ENCODE measurements at places on chromosomes 1 and 21. TPM values are rescaled to one million over a fixed set of nuclear protein-coding genes. Genes with fewer than 3 reads are reported as not detected.

DNA sequence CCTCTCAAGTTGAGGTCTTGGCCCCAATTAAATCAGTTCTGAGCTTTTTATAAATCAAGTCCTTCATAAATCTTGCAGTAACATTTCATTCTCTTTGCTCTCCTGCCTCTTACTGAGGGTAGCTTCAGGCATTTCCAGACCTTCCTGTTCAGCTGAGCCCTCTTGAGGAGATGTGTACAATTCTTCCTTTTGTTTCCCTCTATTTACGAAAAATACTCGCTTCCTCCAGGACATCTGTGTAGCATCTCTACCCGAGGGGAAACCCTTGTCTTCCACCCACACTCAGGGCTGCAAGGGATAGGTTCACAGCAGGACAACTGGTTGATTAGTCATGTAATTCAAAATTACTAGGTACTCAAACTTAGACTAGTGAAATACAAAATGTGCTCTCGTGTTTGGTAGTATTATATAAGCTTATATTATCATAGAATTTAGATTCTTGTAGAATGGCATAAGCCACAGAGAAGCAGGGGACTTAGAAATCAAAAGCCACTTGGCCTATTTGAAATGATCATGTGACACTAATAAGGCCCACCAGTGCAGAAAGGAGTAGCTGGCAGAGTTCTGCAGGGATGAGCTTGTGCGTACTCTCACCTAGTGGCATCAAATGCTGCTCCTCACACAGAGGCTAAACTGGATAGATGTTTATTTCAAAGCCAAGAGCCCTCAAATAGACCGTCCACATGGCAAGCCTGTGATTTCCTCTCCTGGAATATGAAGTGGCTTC is 126.7 kb downstream of the GDAP2 start:
- H3K36me3 ChIP-seq, result no peaks in the 10 kb centered on the region
- no peak for DNase-seq
- H3K4me1 ChIP-seq, result peaks cover 7% of the 10 kb centered on the region
- H3K4me3 ChIP-seq, result no peak overlapping the region
- H3K27ac ChIP-seq, result no peak overlapping the region

GRCh38 chr1:216905137-216905536 is 181.9 kb upstream of the ESRRG start:
- H3K4me1 ChIP-seq, result no peaks in the 10 kb centered on the region
- no peaks in the 10 kb centered on the region for H3K36me3 ChIP-seq
- H3K27ac ChIP-seq, result no peak overlapping the region
- H3K4me3 ChIP-seq, result no peak overlapping the region
- H3K27me3 ChIP-seq, result no peaks in the 10 kb centered on the region

DNA sequence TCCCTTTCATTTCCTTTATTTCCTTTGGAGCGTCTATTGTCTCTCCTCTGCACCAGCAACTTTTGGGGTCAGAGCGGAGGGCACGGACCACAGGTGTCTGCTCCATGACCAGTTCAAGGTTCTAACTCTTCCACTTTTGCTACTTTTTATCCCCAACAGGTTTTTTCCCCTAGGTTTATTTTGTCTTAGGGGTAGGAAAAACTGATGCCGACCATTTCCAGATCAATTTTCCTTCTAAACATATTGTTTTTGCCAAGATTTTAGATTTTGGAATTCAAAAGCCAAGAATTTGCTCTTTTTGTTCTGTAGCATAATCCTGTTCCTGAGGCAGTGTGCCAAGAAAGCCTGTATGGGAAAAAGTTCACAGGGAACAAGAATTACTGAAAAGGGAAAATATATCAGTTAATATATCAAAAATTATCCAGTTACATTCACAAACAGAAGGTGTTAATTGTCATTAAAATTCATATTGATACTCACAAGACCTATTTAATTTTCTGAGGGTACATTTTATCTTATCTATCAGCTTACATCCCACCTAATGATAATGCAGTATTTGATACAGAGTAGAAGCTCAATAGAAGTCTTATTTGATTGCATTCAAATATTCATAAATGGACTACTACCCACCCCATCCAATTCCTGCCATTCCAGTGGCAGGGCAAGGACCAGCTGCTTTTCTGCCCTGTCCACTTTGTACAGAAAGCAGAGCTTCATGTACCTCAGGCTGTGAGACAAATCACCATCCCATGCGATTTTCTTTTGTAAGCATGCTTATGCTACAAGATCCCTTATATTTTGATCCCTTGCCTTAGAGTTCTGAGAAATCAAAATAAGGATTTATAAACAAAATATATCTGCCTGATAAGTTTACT is 31.2 kb downstream of the TSEN15 start:
- H3K27me3 ChIP-seq, result no peaks in the 10 kb centered on the region
- no peaks in the 10 kb centered on the region for H3K36me3 ChIP-seq
- DNase-seq, result no peak
- no peak overlapping the region for H3K27ac ChIP-seq

DNA sequence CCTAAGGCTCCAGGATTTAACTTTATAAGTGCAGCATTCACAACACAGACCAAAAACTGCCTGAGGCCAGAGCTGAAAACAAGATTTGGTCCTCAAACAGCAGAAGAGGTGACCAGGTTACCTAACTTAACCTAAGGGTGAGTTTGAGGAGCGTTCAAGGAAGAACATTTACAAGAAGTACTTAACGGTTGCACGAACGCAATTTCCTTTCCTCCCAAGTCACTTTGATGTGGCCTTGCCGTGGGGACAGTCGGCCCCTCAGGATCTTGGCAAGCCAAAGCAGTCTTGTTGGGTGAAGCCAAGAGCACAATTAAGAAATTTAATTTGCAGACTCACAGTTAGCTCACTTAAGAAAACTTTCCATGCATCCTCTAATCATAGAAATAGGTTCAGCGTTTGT is 202.6 kb upstream of the COA6 start:
- H3K36me3 ChIP-seq, result no peaks in the 10 kb centered on the region
- H3K4me3 ChIP-seq, result no peak overlapping the region
- H3K27me3 ChIP-seq, result no peaks in the 10 kb centered on the region
- no peaks in the 10 kb centered on the region for H3K4me1 ChIP-seq
- no peak overlapping the region for H3K27ac ChIP-seq
- no peak for DNase-seq

DNA sequence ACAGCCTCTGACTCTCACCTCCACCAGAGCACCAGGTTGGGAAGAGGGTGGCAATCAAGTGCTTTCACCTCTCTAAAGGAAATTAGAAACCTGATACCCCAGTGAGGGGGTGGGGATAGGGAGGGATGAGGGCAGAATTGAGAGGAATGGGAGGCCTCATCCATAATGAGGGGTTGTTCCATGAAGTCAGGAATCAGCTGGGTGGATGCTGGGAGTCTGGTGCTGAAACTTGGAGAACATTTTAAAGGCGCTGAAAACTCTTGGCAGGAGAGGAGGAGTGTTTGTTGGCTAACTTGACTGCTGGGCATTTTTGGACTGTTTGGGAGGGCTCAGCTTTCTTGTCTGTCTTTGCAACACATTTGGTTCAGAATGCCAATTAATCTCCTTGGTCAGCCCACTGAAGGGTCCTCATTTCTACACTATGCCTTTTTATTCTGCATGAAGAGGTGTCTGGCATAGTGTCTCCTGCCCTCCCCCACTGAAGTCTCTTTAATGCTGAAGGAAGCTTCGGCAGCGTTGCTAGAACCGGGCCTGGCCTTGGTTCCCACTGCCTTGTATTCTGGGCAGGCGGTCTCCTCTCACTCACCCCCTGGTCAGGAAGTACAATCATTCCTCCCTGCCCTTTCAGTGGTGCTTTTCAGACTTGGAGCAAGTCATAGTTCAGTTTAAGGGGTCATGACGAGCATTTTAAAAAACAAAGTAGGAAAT is 2.2 kb downstream of the PHGDH start:
- peak overlapping the region; percentile 47 for H3K27ac ChIP-seq
- no peaks in the 10 kb centered on the region for H3K36me3 ChIP-seq
- peak overlapping the region; percentile 90 for H3K4me3 ChIP-seq
- H3K4me1 ChIP-seq, result peaks cover 19% of the 10 kb centered on the region

The CTSS gene
- 10.9 TPM for total RNA-seq

The SLC35F3 gene
- not detected for total RNA-seq

The S100A14 gene
- total RNA-seq, result 0.36 TPM

All from osteoblast (primary cell).